Neuronal stem cell (in vitro differentiated cells): ENCODE measurements at places on chromosomes 7 and 10.

DNA sequence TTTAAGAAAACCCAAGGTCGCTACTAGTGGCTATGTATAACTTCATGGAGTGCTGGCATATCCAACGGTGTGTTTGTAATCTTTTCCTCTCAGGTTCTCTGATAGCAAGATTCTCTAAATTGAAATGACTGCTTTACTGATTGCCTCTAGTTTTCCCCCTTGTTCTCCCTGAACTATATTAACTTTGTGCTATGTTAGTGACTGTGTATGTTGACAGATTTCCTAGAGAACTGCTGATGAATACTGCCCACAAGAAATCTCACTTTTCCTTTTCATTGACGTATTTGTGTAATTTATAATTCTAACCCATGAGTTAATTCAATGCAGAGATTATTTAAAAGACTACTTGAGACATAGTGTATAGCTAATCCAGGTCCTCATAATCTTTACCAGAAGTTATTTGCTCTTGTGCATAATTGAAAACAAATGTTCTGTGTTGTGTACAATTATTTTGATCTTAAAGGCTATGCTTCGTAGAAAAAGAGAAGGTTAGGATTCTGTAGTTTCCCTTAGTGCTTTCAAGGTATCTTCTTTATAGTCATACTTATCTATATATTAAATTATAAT is 70.6 kb upstream of the GLCCI1 start:
- no peak for DNase-seq

DNA sequence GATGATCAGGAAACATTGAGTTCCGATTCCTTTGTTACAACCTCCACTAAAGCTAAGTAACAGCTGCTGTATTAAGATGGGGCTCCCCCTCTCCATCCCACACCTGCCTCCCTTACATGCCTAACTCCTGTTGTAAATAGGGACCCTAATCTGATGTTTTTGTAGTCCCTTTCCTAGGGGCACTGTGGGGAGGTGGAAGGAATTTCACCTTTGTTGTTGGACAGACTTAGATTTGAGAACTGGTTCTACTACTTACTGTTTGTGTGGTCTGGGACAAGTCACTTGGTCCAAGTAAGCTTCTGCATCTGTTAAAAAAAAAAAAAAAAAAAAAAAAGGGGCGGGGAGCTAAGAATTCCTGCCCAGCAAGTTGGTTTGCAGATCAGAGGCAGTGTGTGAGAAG is 42.6 kb downstream of the KIAA1217 start:
- DNase-seq = no peak

DNA sequence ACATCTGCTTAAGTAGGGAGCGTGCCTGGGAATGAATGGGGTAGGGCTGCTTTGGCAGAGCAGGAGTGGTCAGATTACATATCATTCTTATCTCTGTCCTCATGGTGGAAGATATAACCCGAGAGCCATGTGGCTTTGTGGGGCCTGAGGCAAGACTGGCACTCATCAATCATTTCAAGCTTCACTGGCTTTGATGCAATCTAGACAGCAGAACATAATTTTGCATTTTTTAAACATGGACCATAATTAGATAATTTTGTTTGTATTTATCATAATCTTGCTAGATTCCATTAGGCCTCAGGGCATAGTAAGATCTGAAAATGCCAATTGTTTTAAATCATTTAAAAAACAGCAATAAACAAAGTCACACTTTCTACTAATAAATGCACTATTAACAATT is 480.3 kb downstream of the NXPH1 start:
- no peak for DNase-seq

- no peak for DNase-seq
These were observed 11.7 kb upstream of the PWWP2B start for GRCh38 chr10:132385389-132385667.

DNA sequence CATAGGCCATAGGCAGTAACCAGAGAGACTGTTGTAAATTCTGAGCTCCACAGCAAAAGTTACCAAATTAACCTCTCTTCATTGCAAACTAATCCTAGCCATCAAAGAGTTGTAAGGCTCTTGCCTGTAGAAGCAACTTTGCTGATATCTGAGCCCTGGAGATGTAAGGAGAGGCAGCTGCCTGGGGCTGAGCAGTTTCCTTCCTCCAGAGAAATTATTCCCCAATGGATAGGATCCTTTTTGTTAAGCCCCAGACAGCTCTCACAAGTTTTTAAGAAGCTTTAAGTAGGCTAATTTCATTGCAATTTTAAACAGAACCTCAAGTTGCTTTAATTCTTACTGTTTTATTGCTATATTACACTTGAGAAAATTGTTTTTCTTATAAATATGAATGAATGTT is 211.1 kb downstream of the GALNT17 start:
- no peak for DNase-seq

DNA sequence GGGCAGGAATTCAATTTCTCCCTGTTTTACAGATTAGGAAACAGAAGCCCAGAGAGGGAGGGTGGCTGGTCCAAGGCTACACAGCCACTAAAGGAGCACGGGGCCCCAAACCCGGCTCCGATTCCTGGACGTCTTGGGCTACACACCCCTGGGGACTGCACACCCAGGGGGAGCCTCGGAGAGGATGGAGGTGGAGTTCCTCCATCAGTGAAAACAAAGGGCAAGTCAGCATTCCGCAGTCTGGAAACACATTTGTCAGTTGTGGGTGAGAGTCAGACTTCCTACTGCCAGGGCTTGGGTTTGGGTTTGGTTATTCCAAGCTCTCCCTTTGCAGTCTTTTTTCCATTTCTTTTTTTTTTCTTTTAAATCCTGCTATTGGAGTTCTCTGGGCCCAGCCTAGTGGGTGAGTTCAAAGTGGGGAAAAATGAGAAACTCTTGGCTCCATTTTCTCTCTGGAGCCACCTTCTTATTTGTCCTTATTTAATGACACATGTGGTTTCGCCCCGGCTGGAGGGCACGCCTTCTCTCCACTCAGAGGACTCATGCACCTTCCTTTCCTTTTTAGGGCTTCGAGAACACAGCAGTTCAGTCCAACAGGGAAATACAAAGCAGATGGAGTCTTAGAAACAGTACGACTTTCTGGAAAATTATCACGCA is 59.9 kb upstream of the AQP1 start:
- no peak for DNase-seq

DNA sequence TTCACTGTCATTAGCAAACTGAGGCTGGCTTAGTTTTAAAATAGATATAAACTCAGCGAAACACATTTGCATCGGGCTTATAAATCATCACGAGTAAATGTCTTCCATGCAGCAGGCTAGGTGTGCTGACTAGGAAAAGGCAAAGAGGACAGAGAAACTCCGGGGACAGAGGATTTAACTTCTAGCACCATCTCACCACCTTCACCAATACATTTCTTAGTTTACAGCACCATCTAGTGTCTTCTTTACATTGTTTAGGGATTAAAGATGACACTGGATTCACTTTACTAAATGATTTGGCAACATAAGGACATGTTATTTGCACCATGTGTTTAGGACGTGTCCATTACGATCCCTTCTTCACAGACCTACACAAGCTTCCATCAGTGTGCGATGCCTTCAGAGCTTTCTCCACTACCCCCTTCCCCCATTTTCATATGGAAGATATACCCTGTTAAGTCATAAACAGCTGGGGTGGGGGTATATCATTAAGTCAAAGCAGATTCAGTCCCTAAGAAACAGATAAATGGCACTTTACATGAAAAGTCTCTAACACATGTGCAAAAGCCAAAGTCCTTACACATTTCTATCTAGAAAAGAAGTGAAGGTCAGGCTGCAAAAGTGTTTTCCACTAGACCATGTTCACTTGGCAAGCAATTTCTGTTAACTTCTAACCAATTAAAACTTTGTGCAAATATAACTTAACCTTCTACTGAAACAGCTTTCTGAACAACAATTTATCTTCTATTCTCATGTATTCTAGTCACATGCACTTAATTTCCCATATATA is 103.3 kb downstream of the GRB10 start:
- no peak for DNase-seq

DNA sequence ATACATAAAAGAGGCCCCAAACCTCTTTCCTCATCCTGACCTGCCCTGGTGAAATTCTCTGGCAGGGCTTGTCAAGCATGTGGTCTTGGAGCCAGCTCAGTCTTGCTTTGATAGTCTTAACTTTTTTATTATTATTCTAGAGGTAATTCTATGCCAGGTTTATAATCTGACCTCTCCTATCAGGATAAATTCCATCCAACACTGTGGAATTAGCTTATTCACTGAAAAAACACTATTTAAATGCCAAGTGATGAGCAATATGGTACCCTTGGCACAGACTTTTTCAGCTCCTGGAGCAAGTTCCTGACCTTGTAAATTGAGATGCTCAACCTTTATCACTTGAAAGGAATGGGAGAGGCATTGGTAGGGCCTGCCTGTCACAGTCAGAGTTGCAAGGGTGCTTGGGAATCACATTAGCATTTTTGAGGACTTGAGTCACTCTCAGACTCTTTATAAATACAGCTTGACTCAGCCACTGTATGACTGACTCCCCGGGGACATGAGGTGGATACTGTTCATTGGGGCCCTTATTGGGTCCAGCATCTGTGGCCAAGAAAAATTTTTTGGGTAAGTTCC is at the start of gene CPA4:
TSS of gene CPA4 (plus strand) at position 480 of the 576 bp plus-strand sequence. CDS start at position 500, 20 bp downstream.
- no peak for DNase-seq

- no peak for DNase-seq
These were observed 103.3 kb upstream of the POT1 start for GRCh38 chr7:125032943-125033342.

DNA sequence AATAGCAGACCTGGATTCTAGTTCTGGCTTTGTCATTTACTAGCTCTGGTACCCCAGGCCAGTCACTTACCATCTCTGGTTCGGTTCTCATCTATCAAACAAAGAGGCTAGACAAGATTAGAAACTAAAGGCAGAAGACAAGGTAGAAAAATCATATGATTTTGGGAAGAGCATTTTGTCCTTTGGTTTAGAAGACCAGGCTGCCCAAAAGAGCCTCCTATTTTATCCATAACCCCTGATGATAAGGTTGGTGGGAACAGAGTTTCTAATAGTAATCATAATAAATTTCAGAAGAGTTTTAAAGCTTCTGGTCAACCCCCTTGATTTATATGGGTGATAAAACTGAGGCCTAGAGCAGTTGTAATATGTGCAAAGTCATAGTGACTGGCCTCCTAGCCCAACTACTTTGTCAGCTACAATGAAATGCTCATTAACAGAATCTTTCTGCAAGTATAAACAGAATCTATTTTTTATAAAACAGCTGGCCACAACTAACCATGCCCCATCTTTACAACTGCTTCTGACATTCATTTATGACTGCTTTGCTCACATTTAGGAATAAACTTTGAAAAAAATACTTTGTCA is 23.4 kb downstream of the COX15 start:
- DNase-seq = no peak

DNA sequence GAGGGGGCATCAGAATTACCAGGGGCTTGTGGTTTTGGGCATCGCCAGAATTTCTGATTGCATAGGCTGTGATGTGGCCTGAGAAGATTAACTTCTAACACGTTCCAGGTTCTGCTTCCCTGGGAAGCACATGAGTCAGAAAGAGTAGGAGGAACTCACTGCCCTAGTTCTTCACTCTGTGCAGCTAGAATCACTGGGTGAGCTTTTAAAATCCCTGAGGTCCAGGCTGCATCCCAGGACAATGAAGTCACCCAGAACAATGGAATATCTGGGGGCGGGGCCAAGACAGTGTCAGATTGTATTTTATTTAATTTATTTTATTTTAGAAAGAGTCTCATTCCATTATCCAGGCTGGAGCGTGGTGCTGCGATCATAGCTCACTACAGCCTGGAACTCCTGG is 636.5 kb downstream of the CALN1 start:
- DNase-seq = no peak

- no peak for DNase-seq
These were observed 124.9 kb downstream of the DLG5 start for GRCh38 chr10:77801474-77802161.

GRCh38 chr7:69172357-69173077 is 425.8 kb upstream of the AUTS2 start:
- DNase-seq = no peak

- no peak for DNase-seq
These were observed 56.8 kb downstream of the FAS start for GRCh38 chr10:89047397-89047796.

GRCh38 chr7:54477083-54477482 is 65.1 kb upstream of the VSTM2A start:
- DNase-seq = no peak

DNA sequence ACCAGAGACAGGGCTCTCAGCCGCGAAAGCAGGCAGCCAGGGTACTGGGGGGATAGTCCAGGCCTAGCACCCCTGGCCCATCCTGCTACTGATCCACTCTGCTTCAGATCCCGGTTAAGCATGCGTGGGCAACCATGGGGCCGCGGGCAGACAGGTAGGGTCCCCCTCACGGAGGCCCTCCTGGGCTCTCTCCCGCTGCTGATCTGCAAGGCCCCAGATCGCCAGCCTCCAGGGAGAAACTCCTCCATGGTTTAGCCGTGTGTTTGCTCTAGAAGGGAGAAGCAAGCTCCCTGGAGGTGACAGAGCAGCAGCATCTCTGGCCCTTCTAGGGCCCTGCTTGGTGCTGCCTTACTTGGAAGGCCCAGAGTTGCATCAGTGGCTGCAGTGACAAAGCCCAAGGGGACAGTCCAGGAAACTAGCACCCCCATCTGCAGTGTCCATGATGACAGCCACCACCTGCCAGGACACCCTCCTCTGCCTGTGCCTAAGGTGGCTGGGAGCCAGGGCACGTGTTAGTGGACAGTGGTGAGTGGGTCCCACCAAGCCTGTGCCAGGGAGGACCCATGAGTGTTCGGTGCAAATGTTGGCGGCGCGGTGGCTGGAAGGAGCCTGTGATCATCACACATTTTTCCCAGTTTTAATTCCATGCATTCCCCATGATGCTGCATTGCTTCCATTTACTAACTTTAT is 29.2 kb downstream of the CALML5 start:
- no peak for DNase-seq

DNA sequence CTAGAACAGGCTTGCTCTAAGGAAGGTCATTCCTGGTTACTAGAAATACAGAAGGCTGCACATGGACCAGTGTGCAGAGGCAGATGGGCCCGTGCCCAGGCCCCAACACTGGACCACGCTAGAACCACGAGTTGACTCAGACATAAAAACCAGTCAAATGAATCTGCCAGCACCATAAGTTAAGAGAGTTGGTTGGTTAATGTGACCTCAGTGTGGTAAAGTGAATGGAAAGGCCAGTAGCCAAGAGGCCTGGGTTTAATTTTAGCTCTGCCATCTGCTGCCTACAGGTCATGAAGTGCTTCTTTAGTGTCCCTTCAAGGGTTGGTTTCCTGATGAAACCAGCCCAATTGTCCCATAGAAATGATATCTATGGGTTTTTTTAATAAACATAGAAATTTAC is 329.6 kb upstream of the NRP1 start:
- no peak for DNase-seq

- DNase-seq = no peak
These were observed 488 bp upstream of the CHCHD3 start for GRCh38 chr7:133082390-133082766.

- no peak for DNase-seq
These were observed 158.0 kb downstream of the CAMK1D start for GRCh38 chr10:12507165-12507850.

- DNase-seq = no peak
These were observed 23.9 kb downstream of the KRIT1 start for GRCh38 chr7:92221766-92222165.

GRCh38 chr7:50730446-50731400 is 52.0 kb downstream of the GRB10 start:
- no peak for DNase-seq

GRCh38 chr7:37408291-37409228 is 40.1 kb downstream of the ELMO1 start:
- no peak for DNase-seq

- no peak for DNase-seq
These were observed 47.7 kb downstream of the LRGUK start for GRCh38 chr7:134174795-134175261.
